ENCODE measurements at places on chromosomes 1 and 21.
A peak's percentile ranks its signal among the peaks of the same experiment; 100 is the strongest.

DNA sequence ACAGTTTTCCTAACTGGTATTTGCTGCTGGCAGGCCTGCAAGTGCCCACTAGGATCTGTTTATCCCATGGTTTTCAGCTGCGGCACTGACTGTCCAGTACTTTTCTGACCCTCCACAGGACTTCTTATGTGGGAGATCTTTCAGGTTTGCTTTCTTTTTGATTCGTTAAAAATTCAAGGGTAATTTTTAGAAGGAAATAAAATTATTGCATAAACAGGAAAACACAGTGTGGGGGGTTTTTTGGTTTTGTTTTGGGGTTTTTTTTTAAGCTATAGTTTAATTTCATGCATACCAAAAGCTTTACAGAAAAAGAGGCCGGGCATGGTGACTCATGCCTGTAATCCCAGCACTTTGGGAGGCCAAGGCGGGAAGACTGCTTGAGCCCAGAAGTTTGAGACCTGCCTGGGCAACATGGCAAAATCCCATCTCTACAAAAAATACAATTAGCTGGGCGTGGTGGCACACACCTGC, 3.6 kb downstream of the NIBAN1 start:
- DNase-seq = no peak

GRCh38 chr1:195122497-195122896, 1485.7 kb downstream of the KCNT2 start:
- no peak for DNase-seq

- no peak for DNase-seq
Observed at GRCh38 chr1:161157867-161158266, 1.4 kb upstream of the USP21 start.

GRCh38 chr1:26900001-26900814, at the start of gene GPATCH3:
GPATCH3 (minus strand) TSS chr1:26900467; CDS start chr1:26900442, 25 bp downstream.
- DNase-seq = peak; percentile 90

DNA sequence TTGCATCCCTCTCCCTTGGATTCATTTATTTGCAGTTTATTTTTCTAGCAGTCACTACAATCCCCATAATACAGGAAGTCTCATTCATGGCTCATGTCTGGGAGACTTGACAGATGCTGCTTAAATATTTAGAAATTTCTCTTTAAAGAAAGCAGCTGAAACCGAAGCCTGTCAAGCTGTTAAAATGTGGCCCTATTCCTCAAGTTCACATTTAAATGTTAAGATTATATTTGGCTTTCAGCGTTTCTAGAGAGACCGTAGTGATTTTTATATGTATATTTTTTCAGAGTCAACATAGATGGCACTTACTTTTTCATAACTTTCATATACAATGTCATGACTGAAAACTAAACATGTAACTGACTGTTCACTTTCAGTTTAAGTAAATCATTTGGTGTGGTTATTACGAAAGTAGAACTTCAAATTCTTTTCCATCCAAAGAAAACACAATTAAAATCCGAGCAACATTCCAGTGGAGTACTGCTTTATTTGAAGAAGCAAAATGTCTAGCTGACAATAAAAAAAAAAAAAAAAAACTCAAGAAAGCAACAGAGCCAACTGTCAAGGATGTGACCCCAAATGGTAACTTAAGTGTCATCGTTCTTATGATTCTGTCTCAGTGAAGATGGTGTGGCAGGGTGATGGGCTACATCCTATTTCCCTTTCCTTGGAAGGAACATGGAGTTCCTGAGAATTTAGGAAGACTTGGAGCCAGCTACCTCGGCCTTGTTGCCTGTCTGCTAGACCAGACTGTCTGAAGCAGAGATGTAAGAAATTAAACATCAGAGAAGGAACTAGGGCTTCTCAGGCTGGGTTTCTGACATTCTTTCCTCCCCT, 37.8 kb downstream of the MIS18A start:
- peak; percentile 36 for DNase-seq

GRCh38 chr1:28535180-28535579, 17.7 kb upstream of the TRNAU1AP start:
- no peak for DNase-seq

GRCh38 chr1:225450491-225451191, 22.8 kb upstream of the LBR start:
- no peak for DNase-seq

GRCh38 chr1:15799928-15800835, 7.3 kb downstream of the UQCRHL start:
- DNase-seq = no peak

GRCh38 chr21:25934771-25935224, 200.0 kb downstream of the GABPA start:
- no peak for DNase-seq

GRCh38 chr1:20847611-20848080, 60.5 kb upstream of the HP1BP3 start:
- DNase-seq = no peak

DNA sequence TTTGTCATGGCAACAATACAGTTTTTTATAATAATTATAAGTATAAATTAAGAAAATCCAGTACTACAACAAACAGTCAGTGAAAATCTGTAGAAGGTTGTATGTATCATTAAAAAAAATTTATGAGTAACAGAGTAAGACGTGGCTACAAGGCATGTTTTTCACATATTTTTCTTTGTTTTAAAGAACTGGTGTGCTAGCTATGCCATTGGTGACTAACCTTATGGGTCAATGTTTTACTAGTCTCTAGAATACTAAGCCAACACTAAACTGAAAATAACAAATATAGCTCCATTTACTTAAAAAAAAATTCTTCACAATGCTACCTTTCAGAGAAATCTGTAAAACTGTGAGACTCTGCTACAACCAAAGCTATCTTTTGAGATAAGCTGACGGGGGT, 261.5 kb downstream of the ADGRL2 start:
- DNase-seq = no peak

DNA sequence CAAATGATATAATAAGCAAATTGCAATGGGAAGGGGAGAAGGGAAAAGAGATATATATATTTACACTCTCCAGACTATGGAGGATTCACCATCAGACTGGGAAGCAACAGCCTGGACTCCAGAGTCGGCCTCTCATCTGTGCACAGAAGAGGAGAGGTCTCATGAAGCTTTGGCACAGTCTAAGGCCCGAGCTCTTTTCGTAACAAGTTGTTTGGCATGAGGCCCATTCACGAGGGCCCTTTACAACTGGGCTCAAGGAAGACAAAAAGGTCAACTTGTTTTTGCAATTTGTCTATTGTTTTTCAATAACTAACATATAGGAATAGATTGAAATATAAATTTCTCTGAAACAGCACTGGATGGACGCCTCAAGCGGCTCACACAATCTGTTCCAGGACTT, 66.7 kb upstream of the AJAP1 start:
- DNase-seq = no peak

GRCh38 chr1:223635236-223635635, 30.3 kb downstream of the CAPN8 start:
- DNase-seq = no peak

DNA sequence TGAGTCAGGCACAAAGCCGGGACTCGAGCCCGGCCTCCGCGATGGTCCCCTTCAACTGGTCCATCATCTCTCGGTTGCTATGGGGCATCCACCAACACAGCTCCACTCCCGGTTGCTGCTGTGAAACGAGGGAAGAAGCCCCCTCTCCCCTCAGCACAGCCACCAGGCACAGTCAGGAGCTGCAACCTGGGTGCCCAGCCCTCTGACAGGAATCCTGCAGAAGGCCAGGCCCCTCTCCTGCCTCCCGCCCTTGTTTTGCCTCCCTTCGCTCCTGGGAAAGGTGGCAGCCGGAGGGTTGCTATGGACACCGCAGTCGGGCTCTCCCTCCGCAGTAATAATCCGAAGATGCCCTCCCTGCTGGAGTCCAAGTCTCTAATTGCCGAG, 8.9 kb upstream of the KCNN3 start:
- DNase-seq = no peak

DNA sequence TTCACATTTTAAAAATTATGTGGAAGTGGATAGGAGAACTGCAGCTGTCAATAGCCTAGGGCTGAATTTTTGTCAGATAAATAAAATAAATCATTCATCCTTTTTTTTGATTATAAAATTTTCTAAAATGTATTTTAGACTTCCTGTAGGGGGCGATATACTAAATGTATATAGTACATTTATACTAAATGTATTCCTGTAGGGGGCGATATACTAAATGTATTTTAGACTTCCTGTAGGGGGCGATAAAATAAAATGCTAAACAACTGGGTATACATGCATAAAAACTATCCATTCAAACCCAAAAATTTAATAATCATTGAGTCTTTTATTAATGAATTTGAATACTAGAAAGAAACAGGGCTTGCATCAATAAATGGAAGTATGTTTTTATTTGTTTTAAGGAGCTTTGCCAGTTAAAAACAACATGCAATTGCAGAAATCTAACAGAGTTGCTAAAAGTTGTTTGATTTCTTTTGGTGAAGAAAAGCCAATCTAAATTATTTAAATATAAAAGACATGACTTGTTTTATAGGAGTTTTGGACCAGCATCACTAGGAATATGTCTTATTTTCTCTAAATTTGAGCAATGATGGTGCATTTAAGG, 31.4 kb downstream of the CLCA1 start:
- DNase-seq = peak; percentile 34

- DNase-seq = no peak
Observed at GRCh38 chr1:55131218-55131617, 83.9 kb downstream of the USP24 start.

- no peak for DNase-seq
Observed at GRCh38 chr1:203366476-203366875, 15.6 kb upstream of the FMOD start.

DNA sequence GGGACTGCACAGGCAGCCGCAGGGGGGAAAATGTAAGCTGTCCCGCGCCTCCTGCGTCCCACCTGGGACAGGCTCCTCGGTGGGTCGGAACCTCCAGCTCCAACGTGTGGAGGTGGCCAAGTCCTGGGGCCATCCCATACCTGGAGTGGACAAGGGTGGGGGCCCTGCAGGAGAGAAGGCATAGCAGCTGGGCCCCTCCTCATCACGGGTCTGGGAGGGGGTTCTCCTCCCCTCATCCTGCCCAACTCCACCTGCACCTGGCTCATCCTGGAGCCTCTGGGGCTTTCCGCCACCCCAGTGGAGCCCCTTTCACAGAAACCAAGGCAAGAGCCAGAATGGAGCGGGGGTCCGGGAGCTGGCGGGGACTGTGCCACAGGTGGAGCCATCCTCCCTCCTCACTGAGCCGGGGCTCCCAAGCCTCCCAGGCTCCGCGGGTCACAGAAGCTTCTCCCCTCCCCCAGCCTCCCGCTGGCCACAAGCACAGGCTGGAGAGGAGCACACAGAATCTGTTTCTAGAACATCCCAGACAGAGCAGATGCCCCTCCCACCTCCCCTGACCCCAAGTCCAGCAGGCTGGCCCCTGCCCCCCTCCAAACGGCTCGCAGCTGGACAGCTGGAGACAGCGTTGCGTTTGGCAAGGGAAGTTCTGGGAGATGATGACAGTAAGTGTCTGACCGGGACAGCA, 65.8 kb downstream of the MEGF6 start:
- no peak for DNase-seq

- no peak for DNase-seq
Observed at GRCh38 chr1:210446479-210446878, 117.8 kb downstream of the HHAT start.

GRCh38 chr1:10432910-10433700, 2.9 kb downstream of the CENPS start:
- no peak for DNase-seq

GRCh38 chr1:41874151-41874719, 44.5 kb downstream of the HIVEP3 start:
- no peak for DNase-seq

GRCh38 chr1:109161858-109162606, 48.1 kb downstream of the ELAPOR1 start:
- DNase-seq = peak; percentile 45

- no peak for DNase-seq
Observed at GRCh38 chr1:107925565-107925964, 39.4 kb downstream of the VAV3 start.

GRCh38 chr1:94180650-94181049, 56.7 kb downstream of the ARHGAP29 start:
- no peak for DNase-seq

DNA sequence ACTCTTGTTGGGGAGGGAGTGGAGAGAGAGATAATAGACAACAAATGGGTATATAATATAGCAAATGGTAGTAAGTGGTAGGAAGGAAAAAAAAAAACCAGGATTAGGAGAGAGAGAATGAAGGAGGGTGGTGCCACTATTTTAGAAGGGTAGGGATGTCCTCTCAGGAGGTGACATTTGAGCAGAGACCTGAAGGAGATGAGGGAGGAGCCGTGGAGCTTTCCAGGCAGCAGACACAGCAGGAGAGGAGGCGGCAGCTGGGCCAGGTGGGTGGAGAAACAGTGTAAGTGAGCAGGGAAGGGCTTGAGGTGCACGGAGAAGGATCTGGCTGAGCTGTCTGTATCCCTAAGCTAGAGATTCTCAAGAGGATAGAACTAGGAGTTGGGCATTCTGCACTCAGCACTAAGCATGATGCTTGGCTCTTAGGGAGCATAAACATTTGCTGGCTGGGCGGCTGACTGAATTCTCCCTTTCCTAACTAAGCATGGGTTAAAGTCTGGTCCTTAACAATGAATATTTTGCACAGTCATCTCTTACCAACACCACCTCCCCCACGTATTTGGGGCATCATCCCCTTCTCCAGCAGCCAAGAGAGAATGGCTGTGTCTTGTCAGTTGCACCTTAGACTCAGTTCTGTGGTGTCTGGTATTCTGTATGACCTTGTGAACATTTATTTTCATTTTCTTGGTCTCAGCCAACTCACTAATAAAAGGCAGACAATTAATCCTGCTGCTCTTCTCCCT, 27.6 kb upstream of the SARS1 start:
- DNase-seq = no peak

- DNase-seq = no peak
Observed at GRCh38 chr1:181139631-181140061, 51.1 kb downstream of the IER5 start.

DNA sequence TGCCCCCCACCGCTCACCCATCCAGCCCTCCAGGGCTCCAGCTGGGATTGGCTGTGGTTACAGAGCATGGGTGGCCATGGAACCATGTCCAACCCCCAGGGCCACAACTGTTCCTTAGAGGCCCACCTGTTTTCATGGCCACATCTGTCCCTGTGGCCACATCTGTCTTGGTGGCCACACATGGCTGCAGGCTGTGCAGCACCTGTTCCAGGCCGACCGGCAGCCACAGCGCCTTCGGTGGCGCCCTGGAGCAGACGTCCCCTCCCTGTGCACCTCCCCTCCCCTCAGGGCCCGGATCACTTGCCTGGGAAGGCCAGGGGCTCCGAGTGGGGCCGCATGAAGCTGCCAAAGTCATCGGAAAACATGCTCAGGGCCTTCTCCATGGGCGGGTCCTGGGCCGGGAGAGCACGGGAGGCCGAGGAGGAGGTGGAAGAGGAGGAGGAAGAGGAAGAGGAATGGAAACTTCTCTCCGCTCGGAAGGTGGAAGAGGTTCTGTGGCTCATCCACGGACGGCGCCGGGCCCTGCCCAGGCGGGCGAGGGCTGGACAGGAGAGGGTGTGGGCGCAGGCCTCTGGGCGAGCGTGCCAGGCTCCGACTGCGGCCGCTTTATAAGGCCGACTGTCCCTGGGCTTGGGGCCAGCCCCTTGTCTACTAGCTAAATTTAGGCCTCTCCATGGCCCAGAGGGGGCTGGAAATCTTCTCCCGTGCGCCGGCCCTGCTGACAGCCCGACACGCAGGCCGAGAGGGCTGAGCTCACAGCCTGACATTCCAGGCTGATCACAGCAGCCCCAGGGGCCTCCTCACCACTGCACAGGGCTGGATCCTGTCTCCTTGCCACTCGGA, at the start of gene HSPB7:
Gene HSPB7, minus strand, starts transcription at position 583 of the 843 bp plus-strand sequence. Its CDS starts 80 bp downstream, at position 503.
- DNase-seq = no peak

GRCh38 chr1:10339815-10340214, 59.0 kb upstream of the PGD start:
- no peak for DNase-seq

Data from GM13977 (cell line).